ENCODE measurements at places on chromosomes 6 and 20.

GRCh38 chr20:35648836-35649235, 15.9 kb downstream of the CPNE1 start:
- DNase-seq = no peak

DNA sequence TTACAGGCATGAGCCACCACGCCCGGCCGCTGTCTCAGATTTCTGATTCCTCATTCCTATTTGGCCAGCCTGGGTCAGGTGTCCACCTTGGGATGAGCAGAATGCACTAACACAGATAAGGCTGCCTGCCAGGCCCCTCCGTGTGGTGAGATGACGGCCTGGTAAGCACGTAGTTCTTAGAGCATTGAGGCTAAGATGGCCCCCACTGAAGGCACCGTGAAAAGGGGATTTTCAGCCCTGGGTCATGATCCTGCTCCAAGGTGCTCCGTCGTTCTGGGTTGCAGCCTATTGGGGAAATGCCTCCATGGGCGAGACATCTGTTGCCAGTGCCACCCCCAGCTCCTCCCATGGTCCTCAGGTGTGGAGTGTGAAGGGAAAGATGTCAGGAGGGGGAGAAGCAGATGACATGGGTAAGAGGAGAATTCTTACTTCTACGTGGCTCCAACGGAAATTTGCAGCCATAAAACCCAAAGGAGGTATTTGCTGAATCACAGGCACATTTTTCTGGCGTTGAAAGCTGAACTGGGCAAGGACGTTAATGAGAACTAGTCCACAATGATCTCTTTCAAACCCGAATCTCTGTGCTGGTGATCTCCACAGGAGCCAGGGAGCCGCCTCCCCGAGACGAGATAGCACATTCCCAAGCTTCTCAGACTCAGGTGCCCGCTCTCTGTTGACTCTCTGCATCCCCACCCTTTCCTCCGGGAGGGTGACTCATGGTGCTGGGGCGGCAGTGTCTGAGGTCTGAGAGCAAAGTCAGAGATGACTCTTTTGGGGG, 34.0 kb upstream of the BMP6 start:
- DNase-seq = no peak

GRCh38 chr6:144019929-144020328, 11.9 kb upstream of the PLAGL1 start:
- no peak for DNase-seq

DNA sequence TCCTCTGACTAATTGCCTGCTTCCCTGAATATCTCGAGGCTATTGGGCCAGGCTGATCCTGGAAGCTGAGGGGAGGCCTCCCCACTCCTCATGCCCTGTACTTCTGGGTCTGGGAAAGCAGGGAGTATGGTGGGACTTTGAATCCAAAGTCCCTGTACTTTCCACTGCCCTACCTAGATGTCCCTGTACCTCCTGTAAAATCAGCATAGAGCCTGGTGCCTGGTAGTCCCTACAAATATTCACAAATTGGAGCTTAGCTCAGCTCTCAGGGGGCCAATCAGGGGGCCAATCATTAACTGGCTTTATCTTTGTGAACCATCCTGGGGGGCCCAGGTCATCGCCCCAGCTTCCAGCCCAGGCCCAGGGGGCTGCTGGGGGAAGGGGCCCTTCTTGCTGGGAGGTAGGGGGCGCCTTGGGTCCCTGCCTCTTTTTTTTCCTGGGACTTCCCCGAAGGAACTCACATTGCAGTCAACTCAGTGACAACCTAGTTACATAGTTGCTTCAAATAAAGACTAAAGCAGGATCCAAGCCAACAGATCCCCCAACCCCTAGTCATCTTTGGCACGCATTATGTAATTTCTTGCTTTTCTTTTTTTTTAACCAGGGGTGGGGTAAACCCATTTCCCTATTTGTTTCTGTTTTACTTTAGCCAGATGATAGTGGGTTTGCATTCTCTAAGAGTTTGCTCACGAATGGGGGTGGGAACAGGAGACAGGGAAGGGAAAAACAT, 6.9 kb upstream of the VEGFA start:
- no peak for DNase-seq

- DNase-seq = no peak
These were observed 1.1 kb downstream of the TBC1D32 start for GRCh38 chr6:121333196-121333595.

- no peak for DNase-seq
These were observed 484.0 kb downstream of the C6orf118 start for GRCh38 chr6:164825386-164825785.

GRCh38 chr6:50840112-50840810, 21.6 kb downstream of the TFAP2B start:
- no peak for DNase-seq

GRCh38 chr6:138535728-138536455, 36.6 kb upstream of the NHSL1 start:
- no peak for DNase-seq

GRCh38 chr20:45344168-45344860, 3.9 kb downstream of the SDC4 start:
- DNase-seq = no peak

DNA sequence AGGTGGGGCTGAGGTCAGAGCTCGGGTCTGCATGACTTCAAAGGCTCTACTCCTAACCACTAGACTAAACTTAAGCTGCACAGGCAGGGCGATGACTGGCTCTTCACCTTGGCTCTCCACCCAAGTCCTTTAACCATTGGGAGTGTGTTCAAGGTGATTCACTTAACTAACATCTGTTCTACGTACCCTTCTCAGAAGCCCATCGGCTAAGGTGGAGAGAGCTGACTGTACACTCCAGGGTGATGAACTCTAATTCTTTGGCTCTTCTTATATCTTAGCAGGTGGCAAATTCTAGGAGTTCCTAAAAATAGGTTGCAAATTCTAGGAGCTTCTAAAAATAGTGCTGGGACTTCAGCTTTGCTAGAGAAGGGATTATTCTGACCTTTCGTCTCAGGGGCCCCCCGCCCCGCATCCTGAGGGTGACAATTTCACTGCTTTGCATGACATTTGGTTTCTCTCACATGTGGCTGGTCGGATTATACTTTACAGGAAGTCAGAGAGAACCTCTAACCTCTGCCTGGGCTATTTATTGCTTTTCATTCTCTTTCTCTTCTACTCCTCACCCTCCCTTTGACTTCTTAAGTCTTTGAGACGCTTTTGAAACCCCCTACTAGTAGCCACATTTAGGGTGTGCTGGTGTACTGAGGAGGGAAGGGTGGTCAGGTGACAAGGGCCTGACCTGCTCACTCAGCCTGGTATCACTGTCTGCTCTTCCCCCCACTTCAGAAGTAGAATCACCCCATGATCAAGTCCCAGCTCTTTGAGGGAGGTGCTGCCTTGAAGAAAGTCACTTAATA, 55.5 kb downstream of the PRDM1 start:
- DNase-seq = no peak

DNA sequence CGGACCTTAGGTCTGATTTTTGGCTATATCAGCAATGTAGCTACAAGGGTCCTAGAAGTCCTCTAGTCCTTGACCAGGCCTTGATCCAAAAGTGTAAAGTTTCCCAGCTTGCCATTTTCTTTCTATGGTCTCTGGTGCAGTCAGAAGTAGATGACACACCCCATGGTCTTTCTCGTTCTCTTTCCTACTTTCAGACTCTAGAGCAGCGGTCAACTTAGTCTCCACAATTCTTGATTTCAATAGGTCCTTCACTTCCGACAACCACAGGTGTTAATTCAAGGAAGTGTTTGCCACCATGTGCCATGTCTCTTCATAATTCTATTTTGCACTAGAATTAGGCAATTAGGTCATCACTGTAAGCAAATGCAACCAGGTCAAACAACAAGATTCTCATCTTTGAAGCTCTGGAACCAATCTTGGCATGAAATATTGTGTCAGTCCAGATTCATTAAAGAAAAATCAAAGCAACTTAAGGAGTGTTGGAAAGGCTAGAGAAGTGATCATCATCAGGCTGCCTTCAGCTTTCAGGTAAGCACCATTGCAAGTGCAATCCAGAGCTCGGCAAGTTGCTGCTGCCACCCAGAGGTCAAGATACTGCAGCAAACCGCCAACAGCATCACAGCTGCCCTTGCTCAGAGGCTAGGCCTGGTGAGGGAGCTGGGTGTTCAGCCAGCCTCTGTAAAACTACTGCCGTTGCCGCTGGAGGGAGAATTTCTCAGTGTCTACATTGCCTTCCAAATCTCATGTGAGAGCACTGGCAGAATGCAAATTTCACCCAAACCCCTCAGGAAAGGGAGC, 5.6 kb upstream of the SYNE1 start:
- peak; percentile 2 for DNase-seq

DNA sequence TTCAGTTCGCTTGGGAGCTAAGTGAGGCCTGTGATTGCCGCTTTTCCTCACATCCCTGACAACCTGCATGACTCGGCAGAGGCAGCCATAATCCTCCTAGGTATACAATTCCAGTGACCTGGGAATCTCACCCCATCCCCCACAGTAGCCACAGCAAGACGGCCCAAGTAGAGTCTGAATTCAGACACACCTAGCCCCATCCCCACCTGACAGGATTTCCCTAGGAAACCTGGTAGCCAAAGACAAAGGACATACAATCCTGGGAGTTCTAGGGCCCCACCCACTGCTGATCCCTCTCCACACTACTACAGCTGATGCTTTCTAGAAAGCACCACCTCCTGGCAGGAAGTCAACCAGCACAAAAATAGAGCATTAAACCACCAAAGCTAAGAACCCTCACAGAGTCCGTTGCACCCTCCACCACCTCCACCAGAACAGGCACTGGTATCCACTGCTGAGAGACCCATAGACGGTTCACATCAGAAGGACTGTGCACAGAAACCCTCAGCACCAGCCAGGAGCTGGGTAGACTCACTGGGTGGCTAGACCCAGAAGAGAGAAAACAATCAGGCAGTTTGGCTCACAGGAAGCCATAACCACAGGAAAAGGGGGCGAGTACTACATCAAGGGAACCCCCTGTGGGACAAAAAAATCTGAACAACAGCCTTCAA, 17.9 kb upstream of the RUNX2 start:
- DNase-seq = no peak

DNA sequence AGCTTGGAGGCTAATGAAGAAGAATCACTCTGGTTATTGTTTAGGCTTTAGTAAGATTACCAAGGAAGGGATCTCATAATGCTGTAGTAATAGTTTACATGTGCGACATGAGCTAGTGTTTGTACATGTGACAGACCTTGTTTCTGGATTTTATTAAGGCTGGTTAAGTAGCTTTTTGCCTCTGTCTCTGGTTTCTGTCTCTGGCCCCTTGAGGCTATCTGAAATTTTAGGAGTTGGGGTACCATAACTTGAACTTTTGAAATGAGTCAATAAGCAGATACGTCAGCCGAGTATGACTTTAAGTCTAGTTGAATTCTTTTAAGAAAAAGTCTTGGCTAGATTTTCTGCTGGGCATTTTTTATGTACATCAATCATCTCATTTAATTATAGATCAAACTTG, 9.5 kb downstream of the CBFA2T2 start:
- DNase-seq = no peak

DNA sequence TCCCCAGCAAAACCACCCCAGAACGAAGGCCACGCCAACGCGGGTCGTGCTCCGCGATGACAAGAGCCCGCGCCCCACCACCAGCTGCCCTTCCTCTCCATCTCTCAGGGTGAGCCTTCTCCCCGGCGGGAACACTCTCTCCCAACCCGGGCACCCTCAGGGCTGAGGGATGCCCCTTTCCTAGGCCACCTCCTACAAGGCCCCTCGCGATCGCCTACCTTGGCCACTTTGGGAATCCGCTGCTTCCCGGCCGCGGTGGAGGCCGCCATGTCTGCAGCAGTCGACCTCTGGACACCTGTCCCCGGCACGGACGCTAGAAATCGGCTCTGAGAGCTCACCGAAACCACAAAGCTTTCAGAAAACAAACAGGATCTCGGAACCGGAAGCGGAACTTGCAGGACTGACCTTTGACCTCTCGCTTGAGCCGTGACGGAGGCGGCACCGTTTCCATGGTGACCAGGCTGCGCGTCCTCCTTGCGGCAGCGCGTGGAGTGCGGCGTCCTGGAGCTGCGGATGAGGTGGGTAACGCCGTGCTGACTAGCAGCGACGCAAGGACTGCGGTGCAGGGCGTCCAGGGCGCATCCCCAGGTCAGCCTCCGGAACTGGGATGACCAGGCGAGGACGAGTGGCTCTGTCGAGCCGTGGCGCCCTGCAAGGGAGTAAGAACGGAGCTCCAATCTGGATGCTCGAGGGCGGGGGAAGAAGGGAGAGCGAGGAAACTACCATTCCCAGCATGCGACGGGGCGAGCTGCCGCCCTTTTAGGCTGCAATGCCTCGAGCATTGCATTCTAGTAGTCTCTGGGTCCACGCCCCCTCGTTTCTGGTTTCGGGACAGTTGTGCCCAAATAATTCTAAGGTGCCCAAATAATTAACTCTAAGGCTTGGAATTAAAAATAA, at the start of the genes CFAP61 and CRNKL1:
TSS of gene CFAP61 (plus strand) at position 459 of the 897 bp plus-strand sequence. CDS start 4,122 bp downstream, outside the sequence.
TSS of gene CRNKL1 (minus strand) at position 393 of the 897 bp plus-strand sequence. CDS start at position 269, 124 bp downstream.
- peak; percentile 85 for DNase-seq

DNA sequence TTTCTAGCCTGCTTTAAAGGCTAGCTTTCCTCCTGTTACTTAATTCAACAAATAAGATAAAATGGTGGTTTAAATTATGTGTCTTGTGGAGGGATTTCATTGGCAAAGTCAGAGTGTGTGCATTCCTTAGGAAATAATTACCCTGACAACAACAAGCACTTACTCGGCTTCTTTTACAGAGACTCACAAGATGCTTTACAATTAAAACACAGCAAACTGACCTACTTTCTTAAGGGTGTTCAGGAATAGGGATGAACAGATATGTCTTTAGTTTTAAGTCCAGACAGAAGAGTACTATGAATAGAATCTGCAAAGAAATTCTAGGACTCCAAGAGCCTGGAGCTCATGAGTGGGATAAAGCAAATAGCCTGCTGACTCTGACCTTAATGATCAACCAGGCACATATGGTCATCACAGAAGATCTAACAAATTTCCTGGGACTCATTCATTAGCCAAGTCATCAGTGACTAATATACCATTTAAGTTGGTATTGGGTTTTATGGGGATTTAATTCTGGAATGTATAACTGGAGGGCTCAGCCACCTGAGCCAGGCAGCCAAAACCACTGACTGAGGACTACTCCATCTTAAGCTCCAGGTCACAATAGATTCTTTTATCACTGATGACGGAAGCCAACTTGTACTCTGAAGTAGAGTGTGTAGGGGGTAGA, 161.8 kb upstream of the RIMS1 start:
- DNase-seq = no peak

DNA sequence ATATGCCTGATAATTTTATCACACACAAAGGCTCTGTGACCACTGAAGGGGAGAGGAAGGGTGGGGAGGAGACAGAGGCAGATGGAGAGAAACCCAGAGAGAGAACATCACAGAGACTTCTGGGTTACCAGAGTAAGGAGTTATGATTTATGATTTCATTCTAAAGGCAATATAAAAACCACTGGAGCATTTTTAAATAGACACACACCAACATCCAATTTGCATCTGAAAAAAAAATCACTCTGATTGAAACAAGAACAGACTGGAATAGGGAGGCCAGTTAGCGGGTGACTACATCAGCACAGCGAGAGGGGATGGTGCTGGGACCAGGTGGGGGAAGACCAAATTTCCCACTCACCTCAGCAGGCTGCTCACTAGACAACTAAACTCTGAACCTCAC, 104.8 kb downstream of the AGPAT4 start:
- no peak for DNase-seq

- DNase-seq = no peak
These were observed 279.6 kb downstream of the ESR1 start for GRCh38 chr6:152087096-152087495.

All from glomerular endothelial cell (primary cell).